Activated CD4-positive, alpha-beta T cell treated with anti-CD3 and anti-CD28 coated beads, Interleukin-2, amount 10 ng/mL, durations not matched to agents 7 days and 5 days (primary cell): ENCODE measurements at places on chromosomes 3 and 15. TPM values are rescaled to one million over a fixed set of nuclear protein-coding genes. Genes with fewer than 3 reads are reported as not detected.

Gene PPP1R2
- total RNA-seq, result 85.9 TPM

Gene OR5K2
- not detected for total RNA-seq

Gene FANCD2
- 61.2 TPM for total RNA-seq

Gene INSYN1
- not detected for total RNA-seq

Gene NISCH
- 94.5 TPM for total RNA-seq
